Activated naive CD4-positive, alpha-beta T cell treated with anti-CD3 and anti-CD28 coated beads, Interleukin-2, amount 50 U/mL, for 16 hours (primary cell): ENCODE measurements at places on chromosomes 6 and 20.
A peak's percentile ranks its signal among the peaks of the same experiment; 100 is the strongest.

DNA sequence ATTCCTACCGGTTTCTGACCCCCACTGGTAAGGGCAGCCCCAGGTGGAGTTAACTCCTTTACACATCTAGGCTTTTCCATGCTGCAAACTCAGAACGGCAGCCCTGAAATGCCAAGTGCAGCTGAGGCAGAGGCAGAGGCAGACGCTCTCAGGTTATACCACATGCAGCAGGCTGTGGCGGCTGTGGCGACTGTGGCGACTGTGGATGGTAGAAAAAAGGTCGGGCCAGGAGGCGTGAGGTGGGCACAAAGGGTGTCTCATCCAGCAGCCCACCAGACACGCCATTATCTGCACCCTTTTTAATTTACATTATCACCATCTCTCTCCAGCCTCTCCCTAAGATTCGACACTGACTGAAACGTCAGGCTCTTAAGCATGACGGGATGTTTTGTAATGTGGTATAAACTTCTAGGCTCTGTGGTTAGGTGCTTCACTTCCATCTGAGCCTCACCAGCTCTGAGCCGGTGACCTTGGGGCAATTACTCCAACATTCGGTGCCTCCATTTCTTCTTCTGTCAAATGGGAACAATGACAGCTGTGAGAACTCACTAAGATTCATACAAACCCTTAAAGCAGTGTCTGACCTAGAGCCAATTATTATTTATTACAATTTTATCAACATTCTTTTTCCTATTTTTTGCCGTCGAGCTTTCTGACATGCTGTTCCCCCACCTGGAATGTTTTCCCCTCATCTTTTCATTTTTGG, 8.2 kb downstream of the KIZ start:
- DNase-seq = no peak

GRCh38 chr20:38435555-38435939, 419 bp upstream of the SNHG17 start:
- DNase-seq = no peak

DNA sequence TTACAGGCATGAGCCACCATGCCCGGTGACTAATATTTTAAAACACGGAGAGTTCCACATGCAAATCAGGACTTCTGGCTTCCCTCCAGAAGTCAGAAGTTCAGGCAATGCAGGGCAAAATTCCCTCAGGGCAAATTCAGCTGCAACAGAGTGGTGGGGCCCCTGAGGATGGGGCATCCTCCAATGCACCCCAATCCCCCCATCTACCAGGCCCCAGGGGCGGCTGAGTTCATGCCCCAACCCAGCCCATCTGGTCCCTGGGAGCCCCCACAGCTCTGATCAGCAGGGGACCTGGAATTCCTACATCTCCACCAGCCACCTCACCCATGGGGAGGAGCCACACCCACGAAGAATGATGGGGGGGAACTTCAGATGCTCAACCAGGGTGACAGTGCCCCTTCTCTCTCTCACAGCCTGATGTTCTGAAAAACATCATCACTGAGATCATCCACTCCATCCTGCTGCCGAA, 22.6 kb downstream of the BPIFB1 start:
- DNase-seq = no peak

- DNase-seq = no peak
Observed at GRCh38 chr6:17519120-17519519, 81.0 kb upstream of the FAM8A1 start.

- peak; percentile 82 for DNase-seq
Observed at GRCh38 chr6:166942393-166943168, 13.8 kb downstream of the RNASET2 start.
